G401 (cell line): ENCODE measurements at places on chromosomes 3 and 15. TPM values are rescaled to one million over a fixed set of nuclear protein-coding genes. Genes with fewer than 3 reads are reported as not detected.
A peak's percentile ranks its signal among the peaks of the same experiment; 100 is the strongest.

- DNase-seq: no peak
Observed at GRCh38 chr15:39488516-39488915, 92.4 kb upstream of the THBS1 start.

DNA sequence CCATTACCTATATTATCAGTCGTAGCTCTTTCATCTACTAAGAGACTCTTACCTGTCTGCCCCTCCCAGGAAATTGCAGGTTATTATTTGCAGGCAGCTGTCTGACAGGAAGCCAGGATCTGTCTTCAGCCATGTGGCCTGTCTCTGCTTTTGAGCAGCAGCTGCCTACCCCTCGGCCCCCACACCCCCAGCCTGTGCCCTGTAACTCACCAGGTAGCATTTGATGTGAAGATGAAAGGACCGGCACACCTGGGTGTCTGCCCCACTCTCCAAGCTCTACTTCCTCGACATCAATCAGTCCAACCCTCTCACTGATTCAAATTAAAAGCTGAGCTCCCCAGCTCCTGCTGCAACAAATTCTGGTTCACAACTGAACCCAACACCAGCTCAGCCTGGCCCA lies 197.2 kb upstream of the CTNNB1 start:
- DNase-seq: no peak

DNA sequence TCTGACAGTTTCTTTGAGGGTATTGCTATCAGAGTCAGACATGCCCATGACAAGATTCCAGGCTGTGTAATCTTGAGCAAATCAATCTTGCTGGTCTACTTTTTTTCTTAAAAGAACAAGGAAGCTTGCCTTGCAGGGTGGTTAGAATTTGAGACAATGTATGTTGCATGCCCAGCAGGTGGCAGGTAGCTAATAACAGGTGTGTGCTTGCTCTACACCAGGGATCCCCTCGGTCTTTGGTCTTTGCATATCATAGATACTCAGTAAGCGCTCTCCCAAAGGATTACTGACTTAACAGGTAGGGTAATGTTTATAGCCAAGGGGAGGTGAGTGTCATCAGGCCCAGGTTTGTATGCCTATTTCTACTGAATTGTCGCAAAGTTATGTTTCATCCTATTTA lies 37.3 kb downstream of the CACNA1D start:
- DNase-seq: no peak

GRCh38 chr3:171758109-171758508 lies 52.2 kb downstream of the PLD1 start:
- DNase-seq: no peak

DNA sequence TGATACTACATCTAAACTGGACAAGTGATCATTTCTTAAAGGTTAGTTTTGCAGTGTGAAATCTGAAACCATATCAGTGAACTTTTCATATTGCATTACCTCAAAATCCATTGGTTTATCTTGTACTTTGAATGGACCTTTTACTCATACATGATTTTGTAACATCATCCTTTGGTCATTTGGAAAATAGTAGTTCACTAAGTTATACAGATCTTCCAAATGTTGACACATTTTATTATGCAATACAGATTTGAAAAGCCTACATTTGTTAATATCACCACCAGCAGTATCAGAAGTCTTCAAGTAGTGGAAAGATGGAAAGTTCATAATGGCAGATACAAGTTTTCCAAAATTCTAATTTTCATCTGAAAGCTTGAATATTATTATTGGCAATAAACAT lies 64.0 kb upstream of the CDV3 start:
- no peak for DNase-seq

The AP3B2 gene
- total RNA-seq: 3.1 and 5.3 TPM in 2 replicates

DNA sequence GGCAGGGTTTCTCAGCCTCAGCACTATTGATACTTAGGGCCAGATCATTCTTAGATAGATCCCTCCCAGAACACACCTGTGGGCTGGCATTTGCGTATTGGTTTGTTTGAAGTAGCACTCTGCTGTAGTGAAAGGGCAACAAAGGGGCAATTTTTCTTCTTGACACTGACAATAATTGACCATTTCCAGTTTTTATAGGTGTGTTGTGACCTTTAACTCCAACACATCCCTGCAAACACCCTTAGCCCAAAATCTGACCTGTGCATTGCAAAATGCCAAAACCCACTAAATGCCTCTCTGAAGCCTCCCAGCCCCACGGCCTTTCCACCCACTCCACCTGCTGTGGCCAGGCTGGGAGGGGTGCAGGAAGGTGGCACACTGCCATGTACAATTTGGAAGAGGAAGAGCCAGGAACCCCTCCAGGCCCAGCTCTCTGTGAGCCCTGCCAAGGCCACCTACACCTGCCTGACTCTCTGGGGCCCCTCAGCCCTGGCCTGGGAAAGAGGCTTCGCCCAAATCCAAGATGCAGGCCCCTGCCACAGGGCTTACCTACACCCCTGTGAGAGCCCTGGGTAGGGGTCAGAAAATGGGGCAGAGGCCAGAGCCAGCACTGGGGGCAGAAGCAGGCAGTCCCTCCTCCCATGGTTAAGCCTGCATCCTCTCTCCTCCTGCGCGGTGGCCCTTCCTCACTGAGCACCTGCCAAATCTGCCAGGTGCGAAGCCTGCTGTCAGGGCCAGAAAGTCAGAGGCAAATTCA lies 9.6 kb upstream of the CYP11A1 start:
- DNase-seq: peak; percentile 34

The AADACL2 gene
- not detected in 2 replicates for total RNA-seq

DNA sequence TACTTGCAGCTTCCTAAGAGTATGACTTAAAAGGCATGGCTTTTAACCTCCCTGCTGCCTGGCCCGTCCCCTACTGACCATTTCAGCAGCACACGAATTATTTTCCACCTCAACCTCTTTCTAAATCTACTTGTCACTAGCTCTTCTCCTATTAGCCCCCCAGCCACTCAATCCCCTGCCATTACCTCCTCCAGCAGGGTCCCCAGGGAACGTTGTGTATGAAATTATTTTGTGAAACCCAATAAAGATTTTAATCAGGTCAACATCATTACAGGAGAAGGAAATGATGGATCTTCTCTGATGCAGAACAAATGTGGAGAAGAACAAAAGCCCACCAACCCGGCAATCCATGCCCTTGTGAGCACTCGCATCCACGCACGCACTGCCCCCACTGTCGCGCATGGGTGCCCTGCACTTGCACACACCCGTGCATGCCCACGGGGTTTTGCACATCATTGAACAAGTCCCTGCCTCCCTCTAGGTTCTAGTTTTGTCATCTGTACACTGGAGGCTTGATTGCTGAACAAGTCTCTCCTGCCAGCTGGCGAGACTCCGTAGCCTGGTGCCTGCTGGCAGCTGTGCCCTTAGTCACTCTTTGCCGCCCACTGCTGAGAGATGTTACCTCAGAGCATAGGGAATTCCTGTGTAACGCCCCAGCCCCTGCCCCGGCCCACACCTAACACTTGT lies 51.6 kb downstream of the LINGO1 start:
- DNase-seq: peak; percentile 46

- no peak for DNase-seq
Observed at GRCh38 chr3:169118666-169119370, 544.7 kb downstream of the MECOM start.
